ENCODE measurements at places on chromosomes 12 and 14.

DNA sequence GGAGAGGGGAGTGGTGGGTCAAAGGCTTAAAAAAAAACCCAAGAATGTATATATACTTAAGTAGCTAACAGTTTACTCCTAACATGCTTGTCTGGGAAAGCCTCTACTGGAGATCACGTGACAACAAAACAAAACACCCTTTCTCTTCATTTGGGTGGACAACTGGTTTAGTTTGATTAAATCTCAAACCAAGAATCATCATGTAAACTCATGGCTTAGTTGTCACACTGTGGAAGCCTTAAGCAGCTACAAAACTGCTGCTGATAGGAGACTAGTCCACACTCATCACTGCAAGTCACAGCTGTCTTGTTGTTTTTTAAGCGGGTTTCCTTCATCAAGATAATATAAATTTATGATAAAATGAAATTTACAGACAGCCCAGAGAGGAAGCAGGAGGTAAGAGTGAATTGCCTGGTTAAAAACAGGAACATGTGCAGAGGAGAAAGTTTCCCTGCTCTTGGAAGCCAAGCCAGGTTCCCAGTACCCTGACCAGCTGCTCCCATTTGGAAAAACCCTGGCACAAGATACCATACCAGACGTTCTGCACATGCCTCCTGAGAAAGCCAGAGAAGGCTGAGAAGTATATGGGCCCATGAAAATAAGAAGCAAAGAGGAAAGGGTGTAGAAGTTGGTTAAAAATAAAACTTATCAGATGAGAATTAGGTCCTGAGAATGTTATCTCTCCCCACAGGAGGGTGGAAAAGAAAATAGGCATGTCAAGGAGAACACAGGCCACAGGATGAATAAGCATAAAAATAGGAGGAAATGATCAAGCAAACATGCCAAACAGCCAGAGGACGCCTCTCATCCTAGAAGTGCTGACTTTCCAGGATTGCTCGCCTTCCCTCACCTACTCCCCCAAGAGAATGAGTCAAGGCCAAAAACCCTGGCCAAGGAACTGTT, 34.0 kb downstream of the EGLN3 start:
- DNase-seq = no peak

DNA sequence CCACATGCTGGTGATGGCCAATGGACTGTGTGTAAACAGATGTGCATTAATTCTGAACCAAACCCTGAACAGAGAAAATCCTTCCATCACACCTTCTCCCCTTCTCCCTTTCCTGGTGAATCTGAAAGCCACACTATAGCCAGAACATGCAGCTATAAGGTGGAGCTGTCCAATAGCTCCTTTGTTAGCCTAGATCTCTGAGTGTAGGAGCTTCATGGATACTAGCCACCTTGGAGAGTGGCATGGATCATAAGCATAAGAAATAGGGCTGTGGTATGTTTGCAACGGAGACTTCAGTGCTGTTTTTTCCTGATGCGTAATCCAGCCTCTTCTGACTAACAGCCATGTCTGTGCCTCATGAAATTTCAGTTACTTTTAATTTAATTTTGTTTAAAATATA, 364.5 kb downstream of the BTG1 start:
- no peak for DNase-seq

GRCh38 chr14:100747021-100747586, 20.4 kb downstream of the DLK1 start:
- DNase-seq = no peak

- no peak for DNase-seq
Observed at GRCh38 chr12:89664441-89664840, 44.2 kb downstream of the ATP2B1 start.

- no peak for DNase-seq
Observed at GRCh38 chr14:96508900-96509299, 6.7 kb downstream of the PAPOLA start.

- DNase-seq = no peak
Observed at GRCh38 chr12:27179400-27180214, 64.5 kb upstream of the STK38L start.

GRCh38 chr12:116818341-116818856, 62.8 kb downstream of the HRK start:
- no peak for DNase-seq

GRCh38 chr14:64806202-64806861, 73.4 kb downstream of the SPTB start:
- no peak for DNase-seq

- DNase-seq = no peak
Observed at GRCh38 chr12:131097202-131098177, 143.8 kb downstream of the ADGRD1 start.

GRCh38 chr12:57530396-57531142, 7.9 kb downstream of the MBD6 start:
- no peak for DNase-seq

DNA sequence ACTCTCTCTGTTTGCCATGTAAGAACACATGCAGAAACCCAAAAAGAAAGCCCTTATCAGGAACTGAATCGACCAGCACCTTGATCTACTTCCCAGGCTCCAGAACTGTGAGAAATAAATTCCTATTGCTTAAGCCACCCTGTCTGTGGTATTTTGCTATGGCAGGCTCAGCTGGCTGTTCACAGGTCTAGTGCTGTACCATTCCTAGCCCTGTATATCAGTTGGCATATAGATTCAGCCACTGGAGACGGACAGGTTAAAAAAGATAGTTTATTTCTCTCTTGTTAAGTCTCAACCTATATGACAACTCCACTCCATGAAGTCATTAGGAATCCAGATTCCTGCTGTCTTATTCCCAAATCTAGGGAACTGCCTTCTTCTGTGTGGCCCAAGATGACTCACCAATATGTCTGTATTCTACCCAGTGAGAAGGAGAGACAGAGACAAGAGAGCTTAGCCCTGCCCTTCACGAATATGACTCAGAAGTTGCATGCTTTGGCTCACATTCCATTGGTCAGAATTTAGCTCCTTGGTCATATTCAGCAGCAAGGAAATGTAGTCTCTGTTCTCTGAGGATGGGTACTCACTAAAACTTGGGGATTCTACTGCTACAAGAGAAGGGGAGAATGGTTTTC, 57.0 kb downstream of the PLEKHG7 start:
- DNase-seq = no peak

GRCh38 chr12:131620520-131620919, 90.4 kb upstream of the SFSWAP start:
- no peak for DNase-seq

GRCh38 chr14:102772781-102773570, 4.3 kb upstream of the TRAF3 start:
- DNase-seq = no peak

GRCh38 chr14:55749201-55749812, 169.3 kb downstream of the KTN1 start:
- DNase-seq = no peak

DNA sequence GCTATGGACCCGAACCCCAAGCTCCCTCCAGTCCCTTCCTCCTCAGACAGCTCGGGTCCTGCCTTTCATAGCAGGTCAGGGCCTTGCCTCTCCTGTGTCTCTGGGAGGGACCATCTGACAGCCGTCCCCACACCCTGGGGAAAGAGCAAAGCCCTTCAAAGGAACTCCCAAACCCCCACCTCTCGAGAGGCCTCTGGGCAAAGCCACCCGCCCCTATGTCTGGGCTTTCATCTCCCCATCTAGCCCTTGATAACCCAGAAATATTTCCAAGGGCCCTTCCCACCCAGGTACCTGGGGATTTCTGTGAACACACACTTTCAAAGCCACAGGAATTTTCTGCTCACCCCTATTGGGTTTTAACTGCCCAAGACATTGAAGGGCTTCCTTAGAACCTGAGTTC, 32.1 kb downstream of the SNRNP35 start:
- no peak for DNase-seq

DNA sequence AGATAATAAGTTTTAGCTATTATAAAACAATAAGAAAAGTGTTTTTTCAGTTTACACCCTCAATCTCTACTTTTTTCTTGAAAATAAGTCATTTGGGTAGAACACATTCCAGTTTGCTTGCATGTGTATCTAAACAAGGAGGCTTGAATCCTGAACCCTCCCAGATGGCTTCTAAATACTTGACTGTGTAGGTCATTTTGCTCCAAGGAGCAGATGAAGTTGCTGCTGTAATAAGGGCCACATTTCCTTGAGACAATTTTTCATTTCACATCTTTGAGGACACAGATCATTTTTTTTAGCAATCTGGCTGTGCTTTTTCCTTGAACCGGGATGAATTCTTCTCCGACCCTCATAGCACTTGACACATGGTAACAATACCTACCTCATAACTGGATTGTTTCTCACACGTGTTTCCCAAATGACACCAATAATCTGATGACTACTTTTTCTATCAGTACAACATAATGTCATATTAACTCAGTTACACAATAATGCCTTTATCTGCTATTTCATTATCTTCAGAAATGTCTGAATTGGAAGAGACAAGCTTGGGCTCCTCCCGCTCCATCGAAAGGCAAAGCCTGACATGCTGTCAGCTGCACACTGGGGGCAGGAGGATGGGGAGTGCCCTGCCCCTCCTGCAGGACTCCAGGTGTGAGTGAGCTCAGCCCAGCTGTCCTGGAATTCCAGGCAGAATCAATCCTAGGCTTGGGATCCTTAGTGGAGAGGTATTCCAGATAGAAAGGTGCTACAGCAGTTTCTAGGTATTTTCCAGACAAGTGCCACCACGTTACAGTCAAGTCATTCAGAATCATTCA, 30.9 kb downstream of the GPHB5 start:
- no peak for DNase-seq

DNA sequence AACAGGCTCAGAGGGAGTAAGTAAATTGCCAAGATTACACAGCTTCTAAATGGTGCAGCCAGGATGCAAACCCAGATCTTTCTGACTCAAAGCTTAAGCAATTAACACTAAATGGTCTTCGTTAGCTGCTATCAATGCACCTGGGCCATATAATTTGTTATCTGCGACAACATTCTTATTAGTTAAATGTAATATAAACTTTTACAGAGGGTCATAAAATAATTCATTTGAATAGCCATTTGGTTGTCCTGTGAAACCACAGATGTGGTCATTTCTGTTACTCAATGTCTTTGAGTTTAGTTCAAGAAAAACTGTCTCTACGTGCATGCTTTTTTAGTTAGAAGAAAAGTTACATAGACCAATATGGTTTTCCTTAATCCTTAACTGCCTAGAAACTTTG, 22.1 kb upstream of the NAP1L1 start:
- no peak for DNase-seq

- DNase-seq = no peak
Observed at GRCh38 chr14:23300687-23301223, 1.9 kb downstream of the PPP1R3E start.

GRCh38 chr12:57952766-57953165, 11.4 kb downstream of the ATP23 start:
- DNase-seq = no peak

DNA sequence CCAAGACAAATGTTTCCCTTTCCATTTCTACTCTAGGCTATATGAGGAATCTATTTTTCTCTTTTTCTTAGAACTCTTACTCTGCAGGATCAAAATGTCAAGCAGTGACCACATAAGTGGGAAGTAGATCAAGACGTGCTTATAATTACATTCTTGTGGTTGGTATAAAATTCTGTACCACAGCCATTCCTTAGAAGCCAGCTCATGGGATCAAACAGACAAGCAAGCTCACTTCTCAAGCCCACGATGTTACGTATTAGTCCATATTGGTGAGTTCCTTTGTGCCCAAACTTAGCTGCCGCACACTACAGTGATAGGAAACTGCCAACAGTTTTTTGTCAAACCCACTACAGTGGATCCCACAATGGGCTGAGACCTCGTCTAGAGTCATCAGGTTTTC, 53.4 kb downstream of the IFNG start:
- no peak for DNase-seq

GRCh38 chr12:132145334-132145733, 1.1 kb downstream of the NOC4L start:
- DNase-seq = no peak

GRCh38 chr14:97218691-97219430, 421.7 kb downstream of the VRK1 start:
- DNase-seq = no peak

GRCh38 chr12:10740182-10740581, 17.1 kb upstream of the YBX3 start:
- no peak for DNase-seq

DNA sequence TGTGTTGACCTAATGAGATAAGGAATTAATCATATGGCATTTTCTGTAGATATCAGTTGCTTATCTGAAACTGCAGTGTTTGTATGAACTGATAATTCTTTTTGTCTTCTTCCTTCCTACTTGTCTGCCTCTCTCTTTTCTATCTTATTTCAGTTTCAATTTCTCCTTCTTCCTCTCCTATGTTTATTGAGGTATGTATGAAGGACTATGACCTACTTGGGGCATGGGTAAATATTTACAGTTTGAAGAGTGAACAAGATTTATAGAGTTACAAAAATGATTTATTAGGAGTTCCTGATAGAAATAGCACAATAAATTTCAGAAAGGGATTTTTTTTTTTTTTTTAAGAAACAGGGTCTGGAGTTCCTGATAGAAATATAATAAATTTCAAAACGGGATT, 88.7 kb upstream of the MUCL1 start:
- no peak for DNase-seq

GRCh38 chr12:92845329-92845728, 83.8 kb downstream of the EEA1 start:
- no peak for DNase-seq

DNA sequence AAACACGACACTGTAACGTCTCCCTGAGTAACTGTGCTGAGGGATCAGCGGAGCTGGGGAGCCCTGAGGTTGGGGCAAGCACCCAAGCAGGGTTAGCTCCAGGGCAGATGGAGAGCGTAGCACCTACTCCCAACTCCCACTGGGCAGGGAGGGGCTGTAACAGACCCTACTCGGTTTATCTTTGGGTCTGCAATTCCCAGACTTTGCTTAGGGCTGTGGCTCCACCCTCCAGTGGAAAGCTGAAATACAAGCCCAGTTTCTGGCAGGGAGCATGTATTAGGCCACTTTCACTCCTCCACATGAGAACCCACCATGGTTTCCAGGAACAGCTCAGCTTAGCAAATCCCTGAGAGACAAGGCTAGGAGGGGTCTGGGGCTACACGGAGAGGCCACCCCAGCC, 17.3 kb upstream of the TC2N start:
- no peak for DNase-seq

DNA sequence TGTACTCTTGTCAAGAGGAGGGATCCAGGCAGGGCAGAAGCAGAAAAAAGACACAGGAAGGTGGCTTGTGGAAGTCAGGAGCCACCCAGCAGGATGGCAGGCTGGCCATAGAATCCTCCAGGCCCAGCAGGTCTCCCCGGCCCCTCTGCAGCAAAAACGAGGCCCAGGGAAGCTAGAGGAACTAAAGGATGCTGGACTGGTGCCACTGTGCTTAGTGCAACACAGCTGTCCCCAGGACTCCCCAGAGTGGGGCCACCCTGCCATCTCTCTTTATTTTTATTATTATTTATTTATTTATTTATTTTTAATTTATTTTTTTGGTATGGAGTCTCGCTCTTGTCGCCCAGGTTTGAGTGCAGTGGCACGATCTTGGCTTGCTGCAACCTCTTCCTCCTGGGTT, 54.1 kb downstream of the PITPNM2 start:
- no peak for DNase-seq

- no peak for DNase-seq
Observed at GRCh38 chr14:99079061-99079727, 192.8 kb downstream of the BCL11B start.

GRCh38 chr14:21309238-21309636, 29.4 kb downstream of the RPGRIP1 start:
- DNase-seq = no peak

GRCh38 chr14:89588016-89588415, 171.0 kb upstream of the FOXN3 start:
- DNase-seq = no peak

Measured in D721Med (cell line).